Small intestine (tissue), 16 donors: ENCODE measurements at places on chromosomes 3 and 15.

- DNase-seq = no peak
Measured at GRCh38 chr15:34608517-34608916, 25.1 kb upstream of the GOLGA8B start.

- DNase-seq = no peak
Measured at GRCh38 chr3:13281507-13282357, 138.4 kb downstream of the NUP210 start.

DNA sequence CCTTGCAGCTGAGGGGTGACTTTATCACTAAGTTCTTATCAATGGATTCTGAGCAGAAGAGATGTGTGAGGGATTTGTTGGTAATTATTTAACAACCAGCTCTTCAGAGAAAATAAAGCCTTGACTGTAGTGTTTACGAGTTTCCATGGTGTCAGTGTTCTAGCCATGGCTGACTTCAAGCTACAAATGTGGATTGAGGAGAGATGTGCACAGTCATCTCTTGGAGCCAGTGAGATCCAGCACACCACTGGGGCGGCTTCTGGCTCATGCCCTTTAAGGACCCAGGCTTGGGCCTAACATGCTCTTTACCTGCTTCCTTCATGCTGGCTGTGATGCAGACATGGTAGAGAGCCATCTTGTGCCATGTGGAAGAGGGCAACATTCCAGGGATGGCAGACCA, 145.6 kb upstream of the MRPS22 start:
- DNase-seq = no peak

DNA sequence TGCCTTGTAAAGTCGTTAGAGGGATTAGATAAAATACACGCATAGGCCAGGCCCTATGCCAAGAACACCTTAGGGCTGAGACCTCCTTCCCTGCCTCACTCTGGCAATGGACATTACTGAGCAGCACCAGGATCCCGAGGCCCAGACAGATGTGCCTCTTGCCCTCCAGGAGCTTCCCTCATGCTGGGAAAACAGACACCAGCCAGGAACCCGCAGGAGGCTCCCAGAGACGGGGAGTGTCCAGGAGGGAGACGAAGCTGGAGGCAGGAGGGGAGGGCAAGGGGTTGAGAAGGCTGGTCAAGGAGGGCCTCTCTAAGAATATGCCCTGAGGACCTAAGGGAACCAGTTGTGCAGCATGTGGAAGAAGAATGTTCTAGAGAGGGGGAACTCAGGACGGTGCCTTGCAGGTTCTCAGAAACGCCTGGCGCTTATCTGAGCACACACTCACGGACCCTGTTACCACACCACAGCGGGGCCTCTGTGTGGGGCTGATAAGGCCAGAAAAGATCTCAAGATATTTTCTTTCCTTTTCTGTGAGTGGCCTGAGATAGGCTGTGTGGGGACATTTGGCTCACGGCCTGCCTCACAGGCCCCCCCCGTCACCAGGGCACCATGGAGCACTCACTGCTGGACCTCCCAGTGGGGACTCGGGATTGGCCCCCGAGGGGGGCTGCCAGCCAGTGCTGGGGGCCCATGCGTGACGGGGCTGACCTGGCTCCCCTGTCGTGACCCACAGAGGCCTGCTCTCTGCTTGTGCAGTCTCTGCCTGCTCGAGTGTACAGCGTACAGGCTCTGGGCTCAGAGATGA, 22.0 kb upstream of the CYP11A1 start:
- no peak for DNase-seq

DNA sequence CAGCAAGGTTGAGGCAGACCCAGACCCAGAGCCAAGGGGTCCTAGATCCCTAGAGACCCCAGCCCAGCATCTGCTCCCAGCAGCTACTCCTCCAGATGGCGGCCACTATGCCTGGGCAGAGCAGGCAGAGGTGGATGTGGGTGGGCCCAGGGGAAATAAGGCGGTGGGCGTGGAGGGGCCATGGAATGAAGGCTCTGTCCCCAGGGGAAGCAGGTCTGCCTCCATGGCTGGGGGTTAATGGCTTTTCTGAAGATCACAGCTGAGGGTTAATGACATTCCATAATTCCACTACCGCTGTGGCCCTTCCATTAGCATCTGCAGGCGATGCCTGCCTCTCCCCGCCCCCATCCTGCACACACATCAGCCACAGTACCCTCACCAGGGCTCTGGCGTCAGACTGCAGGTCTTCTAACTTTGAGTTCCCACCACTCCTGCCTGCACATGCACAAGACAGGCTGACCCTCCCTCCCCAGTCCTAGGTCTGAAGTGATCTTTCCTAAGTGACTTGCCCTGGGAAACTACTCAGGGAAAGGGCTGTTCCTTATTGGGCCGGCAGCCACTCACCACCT, 41.2 kb downstream of the CCDC33 start:
- DNase-seq = no peak

GRCh38 chr3:169255511-169255910, 408.0 kb downstream of the MECOM start:
- no peak for DNase-seq

GRCh38 chr3:61669668-61670299, 108.4 kb downstream of the PTPRG start:
- DNase-seq = peak; percentile 47

GRCh38 chr15:86317384-86317740, 237.7 kb downstream of the AGBL1 start:
- no peak for DNase-seq

- DNase-seq = no peak
Measured at GRCh38 chr3:120559242-120560061, 36.7 kb upstream of the NDUFB4 start.

DNA sequence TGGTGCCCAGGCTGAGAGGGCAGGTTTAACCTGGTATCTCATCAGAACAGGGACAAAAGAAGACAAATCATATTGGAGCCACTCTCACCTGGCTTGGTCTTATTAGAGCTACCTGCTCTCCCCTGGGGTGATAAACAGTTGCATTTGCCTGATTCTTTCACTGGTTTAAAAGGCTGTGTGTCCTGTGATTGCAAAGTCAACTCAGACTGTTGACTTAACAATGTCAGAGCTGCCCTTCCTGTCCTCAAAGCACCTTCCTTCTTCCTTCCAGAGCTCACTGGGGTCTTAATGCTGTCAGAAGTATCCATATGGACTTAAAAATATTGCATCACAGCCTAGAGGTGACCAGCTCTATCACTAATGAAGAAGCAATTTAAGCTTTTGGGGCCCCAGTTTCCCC, 50.5 kb upstream of the MINAR1 start:
- no peak for DNase-seq

DNA sequence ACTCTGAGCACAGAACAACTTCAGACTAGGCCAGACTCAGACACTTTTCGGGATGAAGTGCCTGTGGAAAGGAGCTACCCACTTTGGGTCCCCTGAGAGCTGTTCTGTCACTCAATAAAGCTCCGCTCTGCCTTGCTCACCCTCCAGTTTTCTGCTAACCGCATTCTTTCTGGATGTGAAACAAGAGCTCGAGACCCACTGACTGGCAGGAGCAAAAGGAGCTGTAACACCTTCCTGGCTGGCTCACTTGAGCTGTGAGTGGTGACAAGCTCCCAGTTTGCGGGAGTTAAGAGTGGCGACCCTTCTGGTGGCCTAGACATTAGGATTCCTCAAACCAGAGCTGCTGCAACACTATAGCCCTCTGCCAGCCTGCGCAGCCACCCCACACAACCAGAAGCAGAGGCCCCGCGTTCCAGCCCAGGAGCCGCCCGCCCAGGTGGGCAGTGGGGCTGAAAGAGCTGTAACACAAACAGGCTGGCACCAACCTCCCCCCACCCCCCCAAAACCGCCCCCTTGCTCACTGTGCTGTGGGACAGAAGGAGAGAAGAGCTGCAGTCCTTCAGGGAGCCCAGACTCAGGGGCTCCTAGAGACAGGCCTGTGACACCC, 1178.1 kb upstream of the GBE1 start:
- DNase-seq = no peak

- DNase-seq = no peak
Measured at GRCh38 chr15:38945551-38946298, 381.1 kb upstream of the RASGRP1 start.

DNA sequence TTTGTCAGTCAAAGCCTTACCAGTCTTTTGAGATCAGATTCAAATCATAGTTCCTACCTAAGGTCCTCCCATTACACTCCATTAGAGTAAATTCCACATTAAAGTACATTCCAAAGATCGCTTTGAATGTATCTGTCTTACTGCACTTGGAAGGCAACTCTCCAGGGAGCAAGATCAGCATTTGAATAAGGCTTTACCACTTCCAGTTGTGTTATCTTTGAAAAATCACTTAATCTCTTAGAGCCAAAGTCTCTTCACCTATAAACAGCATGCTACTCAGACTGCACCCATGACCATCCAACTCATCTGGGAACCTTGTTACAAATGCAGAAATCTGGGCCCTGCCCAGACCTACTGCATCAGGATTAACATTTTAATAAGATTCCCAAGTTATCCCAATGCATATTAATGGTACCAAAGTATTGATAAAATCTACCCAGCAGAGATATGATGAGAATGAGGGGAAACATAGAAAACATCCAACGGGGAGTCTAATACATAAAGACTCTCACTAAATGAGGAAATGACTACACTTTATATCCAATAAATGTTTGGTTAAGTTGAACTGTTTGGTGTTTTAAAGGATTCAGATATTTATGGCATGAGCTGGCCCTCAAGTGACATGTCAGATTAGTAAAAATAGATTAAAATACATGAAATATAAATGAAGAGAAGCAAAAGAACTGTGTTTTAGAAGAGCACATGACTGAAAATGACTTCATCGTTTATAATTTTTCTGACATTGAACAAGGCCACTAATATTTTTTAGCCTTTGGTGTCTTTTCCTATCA, 75.9 kb downstream of the TNIK start:
- DNase-seq = peak; percentile 21

DNA sequence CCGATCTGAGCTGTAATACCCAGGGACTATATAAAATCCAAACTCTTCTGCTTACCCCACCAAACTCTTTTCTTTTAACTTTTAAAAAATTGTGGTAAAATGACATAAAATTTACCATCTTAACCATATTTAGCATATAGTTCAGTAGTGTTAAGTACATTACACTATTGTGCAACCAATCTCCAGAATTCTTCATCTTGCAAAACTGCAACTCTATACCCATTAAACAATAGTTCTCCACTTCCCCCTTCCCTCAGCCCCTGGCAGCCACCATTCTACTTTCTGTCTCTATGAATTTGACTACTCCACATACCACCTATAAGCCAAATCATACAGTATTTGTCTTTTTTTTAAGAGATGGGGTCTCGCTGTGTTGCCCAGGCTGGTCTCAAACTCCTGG, 38.7 kb downstream of the SENP8 start:
- no peak for DNase-seq

DNA sequence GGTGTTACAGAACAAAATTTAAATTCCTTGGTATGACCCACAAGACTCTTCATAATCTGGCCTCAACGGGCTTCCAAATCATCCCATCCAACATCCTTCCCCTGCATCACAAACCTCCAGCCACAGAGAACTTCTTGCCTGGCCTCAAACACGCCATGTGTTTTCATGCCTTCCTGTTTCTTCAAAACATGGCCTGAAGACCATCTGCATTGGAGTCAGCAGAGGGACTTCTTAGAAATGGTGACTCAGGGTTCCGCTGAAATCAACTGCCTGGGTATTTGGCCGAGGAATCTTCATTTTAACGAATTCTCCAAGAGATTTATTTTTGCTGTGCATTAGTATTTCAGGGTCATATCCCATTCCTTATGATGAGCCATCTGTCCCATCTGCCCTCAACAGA, 138.1 kb upstream of the RAP2B start:
- no peak for DNase-seq

DNA sequence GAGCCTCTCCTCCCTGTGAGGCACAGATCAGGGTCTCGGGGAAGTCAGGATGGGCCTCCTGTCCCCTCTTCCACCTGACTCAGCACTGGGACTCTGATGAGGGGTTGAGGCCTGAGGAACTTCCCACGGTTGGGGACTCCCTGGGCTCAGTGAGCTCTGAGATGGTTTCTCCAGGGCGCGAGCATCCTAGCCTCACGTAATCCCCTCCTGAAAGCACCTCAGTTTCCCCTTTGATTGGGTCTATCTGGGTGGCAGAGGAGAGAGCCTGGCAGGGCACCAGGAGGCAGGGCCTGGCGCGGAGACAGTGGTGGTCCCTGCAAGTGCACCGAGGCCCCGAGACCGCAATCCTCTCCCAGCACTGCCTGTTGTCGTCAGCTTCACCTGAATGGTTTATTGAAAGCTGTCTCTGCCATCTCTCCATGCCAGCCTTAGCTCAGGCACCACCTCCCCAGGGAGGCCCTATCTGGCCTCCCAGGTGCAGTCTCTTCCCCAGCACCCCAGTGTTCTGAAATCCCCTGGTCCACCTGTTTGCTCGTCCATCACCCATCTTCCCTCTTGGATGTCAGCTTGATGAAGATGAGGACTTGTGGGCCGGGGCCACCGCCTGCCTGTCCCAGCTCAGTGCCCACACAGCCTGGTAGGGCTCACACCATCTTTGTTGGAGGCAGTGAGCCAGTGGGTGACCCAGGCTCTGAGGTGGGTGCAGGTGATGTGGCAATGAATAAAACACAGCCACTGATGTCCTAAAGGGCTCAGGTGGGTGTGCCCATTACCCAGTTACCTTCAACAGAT, 52.2 kb upstream of the PCSK6 start:
- DNase-seq = no peak

- peak; percentile 75 for DNase-seq
Measured at GRCh38 chr3:119891944-119892721, 110.2 kb downstream of the NR1I2 start.

DNA sequence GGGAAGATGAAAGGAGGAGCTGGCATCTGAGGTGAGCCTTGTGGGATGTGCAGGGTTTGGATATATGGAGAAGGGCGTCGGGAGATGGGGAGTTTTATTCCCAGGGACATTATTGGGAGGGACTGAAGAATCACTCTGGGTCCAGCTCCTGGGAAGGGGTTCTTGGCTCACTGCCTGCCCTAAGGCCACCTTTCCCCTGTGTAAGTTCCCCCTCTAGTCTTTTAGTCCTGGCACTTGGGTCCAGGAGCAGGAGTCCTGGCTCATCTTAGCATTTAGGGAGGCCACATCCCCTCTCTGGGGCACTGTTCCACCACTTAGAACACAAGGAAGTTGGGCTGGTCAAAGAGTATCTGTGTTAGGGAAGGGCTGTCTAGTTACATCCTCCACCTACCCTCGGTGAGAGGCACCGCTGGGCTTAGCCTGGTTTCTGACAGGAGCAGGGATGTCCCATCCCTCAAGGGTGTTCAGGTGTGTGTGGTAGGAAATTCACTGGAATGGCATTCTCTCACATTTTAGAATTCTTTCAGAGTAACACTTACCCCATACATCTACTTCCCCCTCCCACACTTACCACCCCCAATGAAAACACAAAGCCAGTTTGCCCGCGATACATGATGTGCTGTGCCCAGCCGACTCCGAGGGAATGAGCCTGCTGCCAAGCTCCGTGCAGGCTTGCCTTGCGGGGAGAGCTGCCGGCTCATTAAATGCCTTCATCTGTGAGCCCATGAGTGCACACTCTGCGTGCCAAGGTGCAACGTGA, 86.7 kb downstream of the FAM43A start:
- DNase-seq = no peak

- peak; percentile 86 for DNase-seq
Measured at GRCh38 chr3:120555657-120556509, 40.3 kb upstream of the NDUFB4 start.

GRCh38 chr3:88105325-88105724, 44.4 kb upstream of the C3orf38 start:
- DNase-seq = no peak

- no peak for DNase-seq
Measured at GRCh38 chr15:98164571-98164970, 204.1 kb downstream of the ARRDC4 start.

- DNase-seq = no peak
Measured at GRCh38 chr3:185929192-185930151, 8.3 kb downstream of the TRA2B start.
